Tibial artery (tissue), 4 donors: ENCODE measurements at places on chromosomes 3 and 15.

- H3K36me3 ChIP-seq = no peaks in the 10 kb centered on the region
- H3K4me3 ChIP-seq = no peak overlapping the region
- H3K27ac ChIP-seq = no peak overlapping the region
- DNase-seq = no peak
- no peaks in the 10 kb centered on the region for H3K27me3 ChIP-seq
Measured at GRCh38 chr3:172189213-172189612, 149.8 kb downstream of the FNDC3B start.

- no peak overlapping the region for H3K4me3 ChIP-seq
- no peaks in the 10 kb centered on the region for H3K4me1 ChIP-seq
- no peaks in the 10 kb centered on the region for H3K36me3 ChIP-seq
- no peaks in the 10 kb centered on the region for H3K27me3 ChIP-seq
- no peak for DNase-seq
- no peak overlapping the region for H3K27ac ChIP-seq
Measured at GRCh38 chr3:148466143-148466542, 231.6 kb upstream of the AGTR1 start.

GRCh38 chr3:161423911-161424522 lies 52.7 kb upstream of the SPTSSB start:
- H3K4me1 ChIP-seq = no peaks in the 10 kb centered on the region
- H3K27me3 ChIP-seq = no peaks in the 10 kb centered on the region
- DNase-seq = no peak
- H3K27ac ChIP-seq = no peak overlapping the region
- H3K4me3 ChIP-seq = no peak overlapping the region
- H3K36me3 ChIP-seq = no peaks in the 10 kb centered on the region

- H3K27ac ChIP-seq = no peak overlapping the region
- no peaks in the 10 kb centered on the region for H3K4me1 ChIP-seq
- no peak overlapping the region for H3K4me3 ChIP-seq
Measured at GRCh38 chr3:46492890-46493547, 4.8 kb upstream of the RTP3 start.

GRCh38 chr3:123934250-123934649 lies 26.8 kb downstream of the CCDC14 start:
- H3K36me3 ChIP-seq = peaks cover 27% of the 10 kb centered on the region
- peaks cover 5% of the 10 kb centered on the region for H3K4me1 ChIP-seq
- H3K27ac ChIP-seq = no peak overlapping the region
- H3K4me3 ChIP-seq = no peak overlapping the region
- H3K27me3 ChIP-seq = no peaks in the 10 kb centered on the region

GRCh38 chr3:112339609-112340008 lies 6.7 kb downstream of the CD200 start:
- H3K4me1 ChIP-seq = peaks cover 61% of the 10 kb centered on the region
- no peak overlapping the region for H3K4me3 ChIP-seq
- no peaks in the 10 kb centered on the region for H3K27me3 ChIP-seq
- no peaks in the 10 kb centered on the region for H3K36me3 ChIP-seq
- H3K27ac ChIP-seq = no peak overlapping the region

DNA sequence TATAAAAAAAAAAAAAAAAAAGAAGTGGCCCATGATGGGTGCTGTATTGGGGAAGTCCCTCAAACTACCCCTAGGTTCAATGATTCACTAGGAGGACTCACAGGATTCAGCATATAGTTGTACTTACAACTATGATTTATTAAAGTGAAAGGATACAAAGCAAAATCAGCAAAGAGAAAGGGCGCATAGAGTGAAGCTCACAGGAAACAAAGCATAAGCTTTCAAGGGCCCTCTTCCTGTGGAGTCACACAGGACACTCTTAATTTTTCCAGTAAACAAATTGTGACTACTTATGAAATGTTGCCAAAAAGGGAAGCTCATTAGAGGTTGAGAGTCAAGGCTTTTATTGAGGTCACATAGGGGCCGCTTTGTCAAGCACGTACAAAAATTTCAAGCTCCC lies 153.7 kb upstream of the GAP43 start:
- H3K36me3 ChIP-seq = no peaks in the 10 kb centered on the region
- DNase-seq = no peak
- H3K27me3 ChIP-seq = no peaks in the 10 kb centered on the region
- no peak overlapping the region for H3K27ac ChIP-seq
- H3K4me1 ChIP-seq = no peaks in the 10 kb centered on the region

- H3K4me3 ChIP-seq = no peak overlapping the region
- H3K27me3 ChIP-seq = no peaks in the 10 kb centered on the region
- no peaks in the 10 kb centered on the region for H3K4me1 ChIP-seq
Measured at GRCh38 chr3:49563040-49563578, 8.8 kb downstream of the BSN start.

DNA sequence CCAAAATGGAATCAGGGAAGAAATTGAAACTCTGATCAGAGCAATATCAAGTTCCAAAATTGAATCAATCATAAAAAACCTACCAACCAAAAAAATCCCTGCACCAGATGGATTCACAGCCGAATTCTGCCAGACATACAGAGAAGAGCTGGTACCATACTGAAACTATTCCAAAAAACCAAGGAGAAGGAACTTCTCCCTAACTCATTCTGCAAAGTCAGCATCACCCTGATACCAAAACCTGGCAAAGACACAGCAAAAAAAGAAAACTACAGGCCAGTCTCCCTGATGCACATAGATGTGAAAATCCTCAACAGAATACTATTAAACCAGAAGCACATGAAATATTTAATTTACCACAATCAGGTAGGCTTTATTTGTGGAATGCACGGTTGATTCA lies 118.1 kb downstream of the MYRIP start:
- H3K36me3 ChIP-seq = no peaks in the 10 kb centered on the region
- DNase-seq = no peak
- no peaks in the 10 kb centered on the region for H3K27me3 ChIP-seq
- H3K27ac ChIP-seq = no peak overlapping the region
